Bronchus fibroblast of lung (primary cell): ENCODE measurements at places on chromosomes 2 and 18. TPM values are rescaled to one million over a fixed set of nuclear protein-coding genes. Genes with fewer than 3 reads are reported as not detected.

Gene CDCA7
- 29.3 and 33.8 TPM in 2 replicates for total RNA-seq

Gene DSC2
- total RNA-seq: under 0.01 TPM in 1 of 2 replicates, not detected in the other

Gene MORN2
- total RNA-seq: 19.0 and 27.9 TPM in 2 replicates

Gene C1QL2
- total RNA-seq: not detected in 2 replicates

Gene NDUFS1
- total RNA-seq: 111 and 120 TPM in 2 replicates

Gene SIX2
- total RNA-seq: under 0.01 and 0.17 TPM in 2 replicates

Gene FSHR
- not detected in 2 replicates for total RNA-seq
